ENCODE measurements at places on chromosomes 1 and 21. TPM values are rescaled to one million over a fixed set of nuclear protein-coding genes. Genes with fewer than 3 reads are reported as not detected.

DNA sequence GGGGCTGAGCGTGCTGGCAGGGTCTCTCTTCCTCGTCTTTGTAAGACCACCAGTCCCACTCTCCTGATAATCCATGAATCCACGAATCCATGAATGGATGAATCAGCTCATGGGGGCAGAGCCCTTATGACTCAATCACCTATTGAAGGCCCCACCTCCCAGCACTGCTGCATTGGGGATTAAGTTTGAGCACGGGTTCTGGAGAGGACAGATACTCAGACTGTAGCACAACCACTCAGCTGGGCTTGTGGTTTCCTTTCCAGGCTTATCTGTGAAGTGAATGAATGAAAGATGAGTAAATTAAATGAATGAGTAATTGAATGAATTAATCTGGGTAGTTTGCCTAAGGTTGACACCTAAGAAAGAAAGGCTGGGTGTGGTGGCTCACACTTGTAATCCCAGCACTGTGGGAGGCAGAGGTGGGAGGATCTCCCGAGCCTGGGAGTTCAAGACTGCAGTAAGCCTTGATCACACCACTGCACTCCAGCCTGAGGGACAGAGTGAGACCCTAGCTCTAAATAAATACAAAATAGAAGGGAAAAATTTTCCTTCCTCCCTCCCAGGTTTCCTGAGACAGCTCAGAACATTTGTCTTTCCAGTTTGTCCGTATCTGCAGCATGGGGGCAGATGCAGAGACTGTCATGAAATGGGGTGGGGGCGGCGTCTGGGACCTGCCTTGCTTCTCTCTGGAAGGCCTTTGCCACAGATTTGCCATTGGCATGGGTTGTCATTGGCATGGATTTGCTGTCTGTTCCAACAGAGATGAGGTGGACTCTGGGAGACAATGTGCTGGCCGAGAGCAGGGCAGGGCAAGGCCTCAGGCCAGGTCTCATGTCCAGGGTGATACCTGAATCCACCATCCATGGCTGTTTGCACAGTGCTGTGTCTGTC lies 187.7 kb upstream of the C1orf174 start:
- H3K27ac ChIP-seq: no peak overlapping the region
- no peak overlapping the region for H3K4me3 ChIP-seq
- DNase-seq: no peak

DNA sequence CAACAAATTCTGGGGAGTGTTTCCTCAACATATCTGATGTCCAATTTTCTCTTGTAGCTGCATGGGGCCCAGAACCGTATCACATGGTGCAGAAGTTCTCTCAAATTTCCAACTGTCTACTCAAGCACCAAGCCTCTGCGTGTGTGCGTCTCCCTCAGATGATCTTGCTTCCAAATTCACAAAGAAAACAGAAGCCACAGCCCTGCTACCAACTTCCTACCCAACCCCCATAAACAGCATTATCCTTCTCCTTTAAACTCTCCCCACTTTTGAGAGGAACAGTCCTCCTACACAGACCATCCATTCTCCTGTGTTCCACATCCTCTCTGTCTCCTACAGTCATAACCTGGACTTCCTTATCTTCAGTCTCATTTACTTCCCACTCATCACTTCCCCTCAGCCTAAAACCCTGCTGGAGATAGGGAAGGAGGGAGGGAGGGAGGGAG lies 354.1 kb downstream of the SMYD3 start:
- H3K4me3 ChIP-seq: no peak overlapping the region
- no peaks in the 10 kb centered on the region for H3K4me1 ChIP-seq
- no peaks in the 10 kb centered on the region for H3K27me3 ChIP-seq
- H3K27ac ChIP-seq: no peak overlapping the region
- H3K36me3 ChIP-seq: no peaks in the 10 kb centered on the region

The GUCA2A gene
- total RNA-seq: not detected

DNA sequence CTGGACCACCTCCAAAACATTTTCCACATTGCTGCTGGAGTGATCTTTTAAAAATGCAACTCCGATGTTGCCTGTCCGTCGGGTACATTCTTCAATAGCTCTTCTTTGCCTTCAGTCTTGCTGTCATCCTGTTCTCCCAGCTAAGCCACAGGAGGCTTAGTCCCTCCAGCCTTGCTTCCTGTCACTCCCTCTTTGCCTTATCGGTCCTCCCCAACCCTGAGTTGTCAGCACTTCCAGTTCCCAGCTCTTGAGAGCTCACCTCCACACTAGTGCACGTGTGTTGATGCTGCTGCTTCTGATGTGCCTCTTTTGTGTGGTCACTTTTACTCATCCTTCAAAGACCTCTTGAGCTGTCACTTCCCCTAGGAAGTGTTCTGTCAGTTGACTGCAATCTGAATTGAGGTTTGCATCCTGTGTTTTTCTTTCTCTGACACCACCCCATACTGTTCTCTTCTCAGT lies 15.3 kb downstream of the UCK2 start:
- no peak overlapping the region for H3K27ac ChIP-seq
- no peak for DNase-seq
- no peaks in the 10 kb centered on the region for H3K27me3 ChIP-seq
- H3K4me3 ChIP-seq: no peak overlapping the region

DNA sequence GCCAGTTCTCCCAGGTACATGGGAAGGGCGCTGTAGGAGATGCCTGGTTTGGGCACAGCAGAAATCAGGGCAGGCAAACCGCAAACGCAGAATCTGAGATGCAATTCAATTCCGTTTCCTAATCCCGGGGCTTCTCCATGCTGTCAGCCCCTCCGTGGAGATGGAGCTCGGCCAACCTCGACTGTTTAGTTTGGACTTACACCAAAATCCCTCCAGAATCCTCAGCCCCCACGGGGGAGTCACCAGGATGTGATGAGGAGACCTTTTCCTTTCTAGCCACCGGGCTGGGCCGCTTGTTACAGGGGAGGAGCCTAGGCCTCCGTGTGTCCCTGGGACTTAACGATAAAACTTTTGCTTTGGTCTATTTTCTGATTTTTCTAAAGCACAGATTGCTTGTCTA lies 7.9 kb downstream of the SLC2A7 start:
- H3K4me3 ChIP-seq: no peak overlapping the region
- peaks cover 5% of the 10 kb centered on the region for H3K4me1 ChIP-seq
- no peaks in the 10 kb centered on the region for H3K36me3 ChIP-seq
- H3K27ac ChIP-seq: no peak overlapping the region
- no peaks in the 10 kb centered on the region for H3K27me3 ChIP-seq
- DNase-seq: no peak

- H3K36me3 ChIP-seq: no peaks in the 10 kb centered on the region
- no peak overlapping the region for H3K4me3 ChIP-seq
- H3K4me1 ChIP-seq: no peaks in the 10 kb centered on the region
- no peak overlapping the region for H3K27ac ChIP-seq
Measured at GRCh38 chr21:38679534-38679933, 126.2 kb upstream of the ETS2 start.

GRCh38 chr1:234607109-234608024 lies 2.6 kb downstream of the IRF2BP2 start:
- H3K27ac ChIP-seq: peak overlapping the region; percentile 100
- H3K36me3 ChIP-seq: peaks cover 19% of the 10 kb centered on the region
- DNase-seq: no peak
- peak overlapping the region; percentile 80 for H3K4me3 ChIP-seq
- peaks cover 14% of the 10 kb centered on the region for H3K4me1 ChIP-seq

The CCT8 gene
- total RNA-seq: 142 TPM

DNA sequence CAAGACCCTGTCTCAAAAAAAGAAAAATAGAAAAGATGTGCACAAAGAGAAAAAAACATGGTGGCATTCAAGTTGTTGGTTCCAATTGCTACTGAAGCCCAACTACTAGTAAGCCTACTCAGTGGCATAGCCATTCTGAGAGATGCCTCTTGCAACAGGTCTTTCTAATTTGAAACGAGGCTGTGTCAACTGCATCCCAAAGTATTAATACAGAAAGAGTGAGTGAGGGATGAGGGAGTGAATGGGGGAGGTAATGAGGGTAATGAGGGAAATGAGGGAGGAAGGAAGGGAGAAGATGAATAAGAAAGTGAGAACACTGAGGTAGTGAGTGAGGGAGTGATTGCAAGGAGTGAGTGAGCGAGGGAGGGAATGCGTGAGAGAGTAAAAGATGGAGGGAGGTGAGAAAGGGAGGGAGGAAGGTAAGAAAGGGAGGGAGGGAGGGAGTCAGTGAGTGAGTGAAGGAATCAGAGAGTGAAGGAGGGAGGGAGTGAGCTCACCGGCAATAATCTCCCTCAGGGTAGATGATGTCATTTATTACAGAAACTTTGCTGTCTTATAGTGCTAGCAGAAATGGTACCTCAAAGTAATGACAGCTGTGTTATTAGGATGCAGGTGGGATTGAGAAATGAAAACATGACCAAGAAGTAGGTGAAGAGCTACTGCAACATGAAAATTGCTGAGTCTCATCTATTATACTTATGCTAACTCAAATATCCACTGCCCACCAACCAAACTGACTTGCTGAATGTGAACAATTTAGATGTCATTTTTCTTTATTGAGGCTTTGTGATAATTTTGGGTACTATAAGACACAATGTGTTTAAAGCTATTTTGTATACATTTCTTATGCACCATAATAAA lies 75.6 kb upstream of the ADAM30 start:
- H3K27ac ChIP-seq: no peak overlapping the region
- no peaks in the 10 kb centered on the region for H3K27me3 ChIP-seq
- no peak overlapping the region for H3K4me3 ChIP-seq
- H3K4me1 ChIP-seq: peaks cover 7% of the 10 kb centered on the region
- DNase-seq: no peak

GRCh38 chr1:222413436-222413835 lies 134.5 kb downstream of the HHIPL2 start:
- H3K4me1 ChIP-seq: no peaks in the 10 kb centered on the region
- no peak overlapping the region for H3K27ac ChIP-seq
- DNase-seq: no peak
- H3K4me3 ChIP-seq: no peak overlapping the region
- H3K27me3 ChIP-seq: no peaks in the 10 kb centered on the region

The MAD2L2 gene
- total RNA-seq: 12.1 TPM

DNA sequence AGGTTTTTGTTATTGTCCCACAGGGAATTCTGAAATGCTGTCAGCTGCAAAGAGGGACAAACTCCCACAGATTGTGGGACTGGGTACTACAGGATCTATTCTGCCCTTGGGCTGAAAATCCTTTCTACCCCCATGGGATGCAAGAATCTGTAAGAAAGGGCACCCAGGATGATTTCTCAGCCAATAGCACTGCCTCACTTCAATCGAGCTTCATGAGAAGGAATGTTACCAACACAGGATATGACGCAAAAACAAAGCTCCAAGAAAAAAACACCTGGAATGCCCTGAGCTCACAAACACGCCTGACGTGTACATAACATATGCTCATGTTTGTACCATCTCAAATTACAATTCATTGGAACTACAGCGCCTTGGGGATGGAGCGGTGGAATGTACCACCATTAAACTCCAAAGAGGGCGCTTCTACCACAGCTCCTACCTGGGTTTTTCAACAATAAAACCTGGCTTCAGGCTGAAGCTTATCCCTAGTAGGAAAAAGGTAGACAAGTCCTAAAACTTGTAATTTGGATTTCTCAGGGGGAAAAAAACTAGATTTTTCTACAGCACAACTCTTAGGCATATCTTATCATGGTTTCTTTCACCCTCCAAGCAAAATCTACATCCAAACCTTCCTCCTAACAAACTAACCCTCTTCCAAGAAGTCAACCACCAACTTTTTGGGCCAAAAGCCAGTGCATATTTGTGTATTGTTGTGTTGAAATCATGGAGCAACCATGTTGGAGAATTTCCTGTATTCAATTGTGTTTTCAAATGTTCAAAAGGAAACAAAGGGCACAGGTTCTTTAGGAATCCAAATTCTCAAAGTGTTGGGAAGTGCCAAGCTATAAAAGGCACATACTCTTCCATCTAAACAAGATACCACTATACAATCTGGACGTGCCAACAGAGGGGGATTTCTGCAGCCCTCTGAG lies 78.9 kb downstream of the TGFBR3 start:
- DNase-seq: no peak
- no peaks in the 10 kb centered on the region for H3K27me3 ChIP-seq
- H3K4me1 ChIP-seq: peaks cover 96% of the 10 kb centered on the region
- H3K36me3 ChIP-seq: no peaks in the 10 kb centered on the region
- peak overlapping the region; percentile 46 for H3K27ac ChIP-seq

GRCh38 chr1:76939817-76940216 lies 72.5 kb downstream of the ST6GALNAC5 start:
- DNase-seq: no peak
- H3K4me1 ChIP-seq: no peaks in the 10 kb centered on the region
- H3K36me3 ChIP-seq: no peaks in the 10 kb centered on the region
- H3K4me3 ChIP-seq: no peak overlapping the region
- H3K27ac ChIP-seq: no peak overlapping the region

The G0S2 gene
- total RNA-seq: 25.2 TPM

The RAB42 gene
- 0.21 TPM for total RNA-seq

The OR2L8 gene
- total RNA-seq: not detected

The ADAMTSL4 gene
- 33.2 TPM for total RNA-seq

The HES5 gene
- 0.70 TPM for total RNA-seq

- H3K27me3 ChIP-seq: no peaks in the 10 kb centered on the region
- H3K4me3 ChIP-seq: no peak overlapping the region
- no peak for DNase-seq
- no peaks in the 10 kb centered on the region for H3K4me1 ChIP-seq
Measured at GRCh38 chr1:77143529-77144121, 75.6 kb downstream of the PIGK start.

DNA sequence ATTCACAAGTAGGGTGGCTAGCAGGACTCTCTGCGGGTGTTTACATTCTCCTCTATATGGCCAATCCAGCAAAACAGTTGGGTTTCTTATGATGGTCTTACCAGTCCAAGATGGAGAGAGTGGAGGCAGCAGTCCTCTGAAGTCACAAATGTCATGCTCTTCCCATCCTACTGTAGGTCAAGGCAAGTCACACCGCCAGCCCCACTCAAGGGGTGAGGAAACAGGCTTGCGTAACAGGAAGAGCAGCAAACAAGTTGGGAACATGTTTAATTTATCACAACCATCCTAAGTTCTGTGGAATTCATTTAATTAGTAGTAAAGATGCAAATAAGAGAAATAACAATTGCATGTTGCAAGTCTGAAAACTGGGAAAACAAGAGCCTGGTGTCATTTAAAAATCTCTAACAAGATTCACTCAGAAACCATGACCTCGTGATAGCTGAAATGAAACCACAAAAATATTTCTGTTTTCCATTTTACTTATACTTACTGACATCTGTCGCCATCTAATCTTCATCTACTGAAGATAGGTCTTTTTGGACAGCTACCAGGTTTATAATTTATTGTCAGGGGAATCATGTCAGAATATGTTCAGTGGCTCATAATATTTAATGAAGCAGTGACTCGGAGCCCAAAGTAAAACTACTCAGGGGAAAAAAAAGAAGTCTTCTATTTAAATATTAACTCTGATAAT lies 349.1 kb upstream of the FMN2 start:
- no peak overlapping the region for H3K4me3 ChIP-seq
- H3K36me3 ChIP-seq: no peaks in the 10 kb centered on the region
- H3K27me3 ChIP-seq: no peaks in the 10 kb centered on the region
- H3K27ac ChIP-seq: no peak overlapping the region
- DNase-seq: no peak

DNA sequence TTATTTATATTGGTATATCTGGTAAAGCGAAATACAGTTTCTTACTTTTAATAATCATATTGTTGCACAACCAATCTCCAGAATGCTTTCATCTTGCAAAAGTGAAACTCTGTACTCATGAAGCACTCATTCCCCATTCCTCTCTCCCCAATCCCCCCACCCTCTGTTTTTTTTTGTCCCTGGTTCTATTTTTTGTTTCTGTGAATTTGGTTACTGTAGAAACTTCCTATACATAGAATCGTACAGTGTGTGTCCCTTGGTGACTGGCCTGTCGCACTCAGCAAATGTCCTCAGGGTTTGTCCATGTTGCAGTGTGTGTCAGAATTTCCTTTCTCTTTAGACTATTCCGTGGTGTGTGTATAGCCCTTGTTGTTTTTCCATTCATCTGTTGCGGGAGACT lies 7.9 kb upstream of the NLRP3 start:
- H3K27me3 ChIP-seq: no peaks in the 10 kb centered on the region
- H3K36me3 ChIP-seq: no peaks in the 10 kb centered on the region
- no peak for DNase-seq
- H3K4me1 ChIP-seq: no peaks in the 10 kb centered on the region
